ENCODE measurements at places on chromosomes 2 and 18.

GRCh38 chr2:207418419-207418818 is 111.3 kb upstream of the CREB1 start:
- DNase-seq, result no peak

DNA sequence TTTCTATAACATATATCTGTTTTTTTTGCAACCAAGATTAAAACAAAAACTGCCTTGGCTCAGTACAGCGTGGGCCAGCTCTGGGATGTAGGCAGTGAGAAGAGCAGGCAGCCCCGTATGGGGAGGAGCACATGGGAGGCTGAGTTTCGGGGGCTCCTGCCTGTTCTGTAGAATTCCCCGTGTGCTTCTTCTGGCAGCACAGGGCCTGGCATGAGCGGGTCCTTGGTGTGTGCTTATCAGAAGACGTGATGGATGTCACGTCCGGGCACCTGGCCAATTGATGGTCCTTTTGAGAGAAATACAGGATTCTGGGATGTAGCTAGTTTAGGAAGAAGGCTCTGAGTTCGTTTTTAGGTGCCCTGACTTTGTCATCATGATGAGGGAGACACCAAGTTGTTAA is 16.2 kb downstream of the IMPA2 start:
- no peak for DNase-seq

GRCh38 chr2:239272626-239273025 is 128.2 kb downstream of the HDAC4 start:
- no peak for DNase-seq

GRCh38 chr2:237058423-237058822 is 27.3 kb upstream of the COPS8 start:
- no peak for DNase-seq

DNA sequence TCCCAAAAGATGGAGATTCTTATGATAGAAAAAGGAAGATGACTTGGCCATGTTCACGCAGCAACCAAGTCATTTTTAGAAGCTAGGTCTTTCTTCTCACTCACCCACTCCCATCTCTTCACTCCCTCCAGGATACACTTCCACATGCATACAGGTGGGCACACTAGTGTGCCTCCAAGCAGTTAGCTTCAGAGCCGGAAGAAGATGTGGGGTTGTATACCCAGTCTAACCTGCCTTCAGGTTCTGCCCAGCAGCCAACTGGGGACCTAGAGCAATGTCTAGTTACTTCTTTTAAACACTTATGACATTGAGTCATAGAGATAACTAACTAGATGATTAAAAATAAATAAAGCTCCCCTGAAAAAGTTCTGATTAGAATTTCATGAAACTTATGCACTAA is 21.8 kb upstream of the TANK start:
- no peak for DNase-seq

Measured in RPMI7951 (cell line).